ENCODE measurements at places on chromosomes 12 and 14. TPM values are rescaled to one million over a fixed set of nuclear protein-coding genes. Genes with fewer than 3 reads are reported as not detected.

GRCh38 chr12:50520416-50521207, 15.8 kb downstream of the DIP2B start:
- DNase-seq: no peak

DNA sequence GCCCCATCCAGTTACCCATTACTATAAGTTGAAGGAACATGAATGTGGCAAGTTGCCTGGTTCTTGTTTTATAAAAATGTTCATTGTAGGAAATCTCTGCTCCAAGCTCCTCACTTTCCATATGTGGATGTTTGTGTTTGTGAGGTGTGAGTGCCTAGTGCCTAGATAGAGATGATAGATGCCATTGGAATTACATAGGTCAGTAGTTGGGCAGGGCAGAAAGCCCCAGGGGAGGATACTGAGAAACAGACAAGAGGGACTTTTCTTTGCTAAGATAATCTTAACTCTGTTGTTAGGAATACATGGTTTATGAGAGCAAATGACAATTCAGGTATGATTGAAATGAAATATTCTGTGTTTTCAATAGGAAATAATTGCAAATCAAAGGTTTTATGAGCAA, 226.3 kb upstream of the GRIP1 start:
- no peak for DNase-seq

- no peak for DNase-seq
Observed at GRCh38 chr14:72603639-72604038, 290.3 kb downstream of the DPF3 start.

The C14orf180 gene
- total RNA-seq: 34.8 TPM

The STXBP6 gene
- total RNA-seq: 10.2 TPM
